Activated T-cell treated with anti-CD3 and anti-CD28 coated beads for 48 hours (primary cell): ENCODE measurements at places on chromosomes 3 and 15.

GRCh38 chr3:104347291-104347690, 1019.4 kb upstream of the ALCAM start:
- DNase-seq, result no peak

GRCh38 chr15:39167164-39168058, 413.5 kb upstream of the THBS1 start:
- no peak for DNase-seq

- no peak for DNase-seq
These were observed 53.6 kb downstream of the TASOR start for GRCh38 chr3:56629451-56629850.

DNA sequence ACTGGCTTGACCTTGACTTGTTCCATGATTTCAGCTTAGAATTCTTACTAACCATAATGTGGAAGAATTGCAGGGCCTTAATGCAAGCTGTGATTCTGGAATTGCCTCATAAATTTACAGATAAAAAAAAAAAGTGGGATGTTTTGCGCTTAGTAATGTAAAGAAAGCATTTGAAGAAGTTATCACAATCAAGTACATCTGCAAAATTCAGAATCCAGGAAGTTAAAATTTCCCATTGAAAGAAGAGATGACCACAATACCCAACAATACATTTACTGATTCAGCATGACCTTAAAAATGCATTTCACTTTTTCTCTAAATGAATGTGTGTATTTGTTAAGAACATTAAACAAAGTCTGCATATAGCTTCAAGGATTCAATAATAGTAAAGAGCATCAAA, 65.1 kb upstream of the CCNL1 start:
- DNase-seq, result no peak

DNA sequence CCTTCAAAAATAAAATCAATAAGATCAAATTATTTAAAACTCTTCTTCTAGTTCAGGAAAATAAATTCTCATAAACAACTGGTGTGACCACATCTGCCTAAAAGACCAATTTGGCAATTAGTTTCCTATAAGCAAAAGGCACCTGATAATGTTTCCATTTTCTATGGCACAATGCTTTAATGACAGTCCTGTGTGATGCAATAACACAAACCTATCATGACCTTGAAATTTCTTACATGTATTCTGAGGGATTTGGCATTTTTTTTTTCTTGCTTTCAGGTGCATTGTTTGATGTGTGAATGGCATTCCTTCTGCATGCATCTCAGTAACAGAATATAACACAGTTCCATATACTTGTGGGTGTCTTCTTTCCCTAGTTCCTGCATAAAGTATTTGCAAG, 32.5 kb upstream of the FRMD5 start:
- no peak for DNase-seq

DNA sequence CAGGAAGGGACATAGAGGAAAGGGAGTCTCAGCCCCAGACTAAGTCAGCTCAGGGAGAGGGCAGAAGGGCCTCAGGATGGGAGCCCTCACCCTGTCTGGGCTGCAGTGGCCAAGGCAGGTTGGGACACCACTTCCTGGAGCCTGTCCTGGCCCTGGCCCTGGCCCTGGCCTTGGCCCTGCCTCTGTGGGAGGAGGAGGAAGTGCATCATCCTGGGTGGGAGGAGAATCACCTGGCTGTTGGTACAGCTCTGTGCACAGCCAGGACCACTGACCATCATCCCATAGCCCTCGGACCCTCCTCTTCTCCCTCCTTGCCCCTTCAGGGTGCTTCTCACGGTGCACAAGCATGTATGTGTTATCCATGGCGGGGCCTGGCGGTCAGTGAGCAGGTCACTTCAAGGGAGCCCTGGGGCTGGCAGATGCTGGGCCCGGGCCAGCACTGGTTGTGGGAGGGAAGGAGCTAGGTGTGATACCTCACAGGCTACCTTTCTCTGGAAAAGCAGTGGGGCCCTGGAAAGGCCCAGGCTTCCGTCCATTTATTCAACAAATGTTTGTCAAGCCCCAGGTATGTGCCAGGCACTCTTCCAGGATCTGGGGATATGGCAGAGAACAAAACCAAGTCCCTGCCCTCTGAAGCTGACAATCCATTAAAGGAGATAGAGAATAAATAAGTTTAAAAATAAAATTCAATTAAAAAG, 8.2 kb upstream of the APEH start:
- DNase-seq, result no peak

DNA sequence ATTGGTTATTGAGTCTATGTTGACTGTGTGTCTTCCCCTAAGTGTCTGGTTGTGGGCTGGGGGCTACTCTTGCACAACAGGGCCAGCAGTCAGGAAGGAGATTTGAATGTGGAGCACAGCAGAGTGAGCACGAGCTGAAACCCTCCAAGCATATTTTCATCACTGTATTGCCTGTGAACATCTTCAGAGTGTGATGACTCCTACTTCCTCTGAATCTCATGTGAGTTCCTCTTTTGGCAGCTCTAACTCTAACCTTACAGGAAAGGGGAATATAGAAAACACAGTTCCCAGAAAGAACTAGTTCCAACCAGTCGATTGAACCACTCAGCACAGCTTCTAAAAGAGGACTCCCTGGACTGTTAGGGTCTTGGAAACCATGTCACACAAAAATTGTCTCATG, 211.6 kb downstream of the RAP2B start:
- no peak for DNase-seq

DNA sequence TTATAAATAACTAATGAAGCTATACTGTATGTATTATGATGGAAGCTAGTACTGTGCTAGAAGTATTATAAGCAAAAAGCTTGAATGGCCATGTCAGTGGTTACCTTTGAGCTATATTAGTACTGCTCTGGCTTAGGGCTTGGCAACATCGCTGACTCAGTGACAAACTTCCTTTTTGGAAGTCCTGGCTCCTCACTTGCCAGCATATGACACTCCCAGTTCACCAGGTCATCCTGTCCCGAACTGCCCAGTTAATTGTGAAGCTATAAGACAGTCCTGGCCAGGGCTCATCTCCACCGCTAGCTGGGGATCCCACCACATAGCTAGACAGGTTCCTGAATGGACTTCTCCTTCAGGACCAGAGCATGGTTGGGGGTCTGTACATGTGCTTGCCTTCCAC, 31.9 kb downstream of the RAB8B start:
- DNase-seq, result no peak

DNA sequence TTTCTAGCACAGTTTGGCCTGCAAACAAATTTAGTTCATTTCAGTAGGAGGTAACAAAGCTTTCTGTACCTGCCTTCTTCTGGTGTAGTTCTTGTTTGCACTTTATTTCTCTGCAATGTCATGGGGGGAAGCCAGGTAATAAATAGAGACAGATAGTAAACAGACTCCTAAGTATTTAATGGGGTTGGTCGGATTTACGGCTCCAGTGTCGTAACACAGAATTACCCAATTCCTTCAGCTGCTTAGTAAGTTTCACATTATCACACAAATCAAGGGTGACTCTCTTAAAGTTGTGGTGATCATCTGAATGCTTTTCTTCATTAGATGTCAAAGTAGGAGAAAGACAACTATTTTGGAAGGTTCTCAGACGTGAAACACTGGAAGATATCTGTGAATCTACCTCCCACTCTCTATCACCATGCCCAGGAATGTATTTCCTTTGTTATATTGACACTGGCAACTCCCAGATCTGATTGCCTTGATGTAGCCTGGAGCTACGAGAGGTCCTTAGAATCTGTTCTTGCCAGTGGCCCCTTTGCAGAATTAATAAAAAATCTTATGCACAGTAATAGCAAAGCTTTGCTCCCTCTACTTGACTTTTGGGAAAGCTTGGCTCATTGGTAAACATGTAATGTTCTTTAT, 25.0 kb upstream of the TMC3 start:
- DNase-seq, result no peak

- DNase-seq, result no peak
These were observed 213.0 kb upstream of the BHLHE40 start for GRCh38 chr3:4766263-4766662.

DNA sequence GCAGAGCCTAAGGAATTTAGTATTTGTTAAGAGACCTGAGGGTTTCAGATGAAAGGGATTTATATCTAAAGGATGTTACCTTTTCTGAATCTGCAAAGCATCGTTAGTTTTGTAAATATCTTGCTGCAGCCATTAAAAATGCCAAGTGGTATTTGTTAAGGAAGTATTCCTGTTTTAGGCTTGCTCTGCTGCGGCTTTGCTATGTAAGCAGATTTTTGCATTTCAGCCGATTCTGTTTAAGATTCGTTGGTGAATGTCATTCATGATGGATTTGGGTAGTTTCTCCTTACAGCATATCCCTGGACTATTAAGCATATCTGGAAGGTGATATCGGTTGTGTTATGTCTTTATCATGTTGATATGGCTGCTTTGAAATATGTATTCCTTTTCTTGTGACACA, 1.0 kb downstream of the USP8 start:
- DNase-seq, result no peak
